Endothelial cell of umbilical vein (primary cell): ENCODE measurements at places on chromosomes 7 and 10. TPM values are rescaled to one million over a fixed set of nuclear protein-coding genes. Genes with fewer than 3 reads are reported as not detected.
A peak's percentile ranks its signal among the peaks of the same experiment; 100 is the strongest.

- peak overlapping the region; percentile 88 for H3K27ac ChIP-seq
- no peak overlapping the region for H3K4me3 ChIP-seq
- no peaks in the 10 kb centered on the region for H3K27me3 ChIP-seq
- DNase-seq = peak; percentile 61
Observed at GRCh38 chr7:131072505-131073091, 255.1 kb upstream of the MKLN1 start.

GRCh38 chr7:24863626-24864025 is 106.4 kb upstream of the GSDME start:
- DNase-seq = no peak
- H3K4me3 ChIP-seq = no peak overlapping the region
- H3K36me3 ChIP-seq = no peaks in the 10 kb centered on the region
- no peak overlapping the region for H3K27ac ChIP-seq

Gene FAM25C
- total RNA-seq = not detected in 2 replicates

DNA sequence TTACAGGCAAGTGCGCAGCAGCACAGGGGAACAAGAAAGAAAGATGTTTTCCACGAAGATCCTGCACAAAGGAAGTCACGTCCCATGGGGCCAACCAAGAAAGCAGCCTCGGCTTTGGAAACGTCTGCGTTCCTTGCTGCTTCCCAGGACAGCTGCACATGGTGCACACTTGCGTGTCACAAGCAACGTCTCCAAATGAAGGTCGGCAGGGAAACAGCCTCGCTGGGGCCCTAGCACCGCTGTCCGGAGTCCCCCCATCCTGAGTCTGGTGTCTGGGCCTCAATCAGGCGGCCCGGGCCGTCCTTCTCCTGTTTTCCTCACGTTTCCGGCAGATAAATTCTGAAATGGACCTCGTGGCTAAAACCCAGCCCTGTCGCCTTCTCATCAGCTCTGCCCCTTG is 206.2 kb downstream of the DIP2C start:
- no peak overlapping the region for H3K4me3 ChIP-seq
- DNase-seq = no peak
- peaks cover 8% of the 10 kb centered on the region for H3K4me1 ChIP-seq

- H3K27me3 ChIP-seq = no peaks in the 10 kb centered on the region
- H3K36me3 ChIP-seq = no peaks in the 10 kb centered on the region
- H3K4me3 ChIP-seq = no peak overlapping the region
- no peak overlapping the region for H3K27ac ChIP-seq
Observed at GRCh38 chr7:35677582-35678356, 17.2 kb downstream of the HERPUD2 start.

Gene EBF3
- 2.0 and 2.7 TPM in 2 replicates for total RNA-seq

- H3K27ac ChIP-seq = no peak overlapping the region
- DNase-seq = no peak
- peaks cover 37% of the 10 kb centered on the region for H3K4me1 ChIP-seq
- no peaks in the 10 kb centered on the region for H3K36me3 ChIP-seq
- no peak overlapping the region for H3K4me3 ChIP-seq
Observed at GRCh38 chr7:26151096-26151495, 902 bp upstream of the NFE2L3 start.

- DNase-seq = no peak
- peaks cover 13% of the 10 kb centered on the region for H3K27me3 ChIP-seq
- H3K36me3 ChIP-seq = no peaks in the 10 kb centered on the region
- no peak overlapping the region for H3K27ac ChIP-seq
- H3K4me3 ChIP-seq = no peak overlapping the region
- no peaks in the 10 kb centered on the region for H3K4me1 ChIP-seq
Observed at GRCh38 chr7:1591876-1592275, 22.0 kb upstream of the PSMG3 start.

GRCh38 chr10:14330388-14331061 is at the start of gene FRMD4A:
TSS of gene FRMD4A (minus strand) at chr10:14330924.
- peaks cover 10% of the 10 kb centered on the region for H3K4me1 ChIP-seq
- no peaks in the 10 kb centered on the region for H3K36me3 ChIP-seq
- H3K4me3 ChIP-seq = no peak within 1 kb of the TSS
- H3K27ac ChIP-seq = no peak within 1 kb of the TSS
- H3K27me3 ChIP-seq = peaks cover 32% of the 10 kb centered on the region
- DNase-seq = no peak

Gene GSTO2
- 0.84 and 0.95 TPM in 2 replicates for total RNA-seq

- H3K4me1 ChIP-seq = no peaks in the 10 kb centered on the region
- H3K4me3 ChIP-seq = no peak overlapping the region
- H3K36me3 ChIP-seq = no peaks in the 10 kb centered on the region
- no peaks in the 10 kb centered on the region for H3K27me3 ChIP-seq
Observed at GRCh38 chr7:155438777-155439176, 19.2 kb upstream of the EN2 start.

DNA sequence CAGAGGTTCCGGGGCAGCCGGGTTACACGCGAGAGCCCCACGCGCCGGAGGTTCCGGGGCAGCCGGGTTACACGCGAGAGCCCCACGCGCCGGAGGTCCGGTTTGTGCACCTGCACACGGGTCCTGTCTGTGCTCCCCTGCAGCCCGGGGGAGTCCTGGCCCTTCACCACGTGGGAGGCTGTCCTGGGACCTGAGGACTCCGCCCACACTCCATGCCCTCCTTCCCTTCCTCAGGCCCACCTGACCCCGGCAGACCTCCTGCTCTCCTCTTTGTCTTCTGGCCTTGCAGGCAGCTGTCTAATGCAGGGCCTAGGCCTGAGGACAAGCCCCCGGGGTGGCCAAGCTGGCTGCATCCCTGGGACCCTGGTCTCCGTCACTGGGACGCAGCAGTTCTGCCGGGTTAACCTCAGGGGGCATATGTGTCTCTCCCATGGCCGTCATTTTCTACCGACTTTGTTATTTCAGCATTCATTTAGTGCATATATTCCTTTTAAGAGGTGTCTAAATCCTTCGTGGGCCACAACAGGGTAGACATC is 374.6 kb downstream of the DNAJB6 start:
- no peak overlapping the region for H3K4me3 ChIP-seq
- H3K27me3 ChIP-seq = no peaks in the 10 kb centered on the region
- no peak for DNase-seq
- no peaks in the 10 kb centered on the region for H3K4me1 ChIP-seq

Gene ASAH2
- 1.1 and 3.4 TPM in 2 replicates for total RNA-seq

Gene PTN
- not detected in 2 replicates for total RNA-seq

Gene SNCG
- 30.5 and 31.4 TPM in 2 replicates for total RNA-seq
